ENCODE measurements at places on chromosomes 6 and 20. TPM values are rescaled to one million over a fixed set of nuclear protein-coding genes. Genes with fewer than 3 reads are reported as not detected.
A peak's percentile ranks its signal among the peaks of the same experiment; 100 is the strongest.

DNA sequence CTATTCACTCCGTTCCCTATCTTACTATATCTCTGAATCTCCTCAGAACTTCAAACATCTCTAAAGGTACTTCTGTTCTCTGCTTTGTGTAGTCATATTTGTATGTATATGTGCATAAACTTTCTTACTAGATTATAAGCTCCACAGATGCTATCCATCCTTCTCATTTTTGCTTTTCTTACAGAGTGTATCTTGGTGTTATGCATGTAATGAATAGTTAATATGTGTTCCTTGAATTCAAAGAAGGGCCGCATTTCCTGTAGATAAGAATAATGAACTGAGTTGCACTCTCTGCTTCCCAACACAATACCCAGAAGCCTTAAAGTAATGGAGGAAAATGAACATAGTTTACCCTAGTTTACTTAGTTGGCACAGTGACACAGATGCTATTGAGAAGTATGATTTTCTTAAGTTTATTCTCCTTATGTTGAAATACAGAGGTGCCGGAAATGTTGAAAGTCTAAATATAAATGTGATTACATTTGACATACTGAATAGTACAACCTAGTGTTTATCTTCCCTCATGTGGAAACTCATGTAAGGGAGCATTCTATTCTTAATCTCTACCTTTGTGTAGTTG, 6.0 kb downstream of the NUS1 start:
- no peak for DNase-seq

- DNase-seq = no peak
Measured at GRCh38 chr20:17833036-17833674, 133.4 kb downstream of the BANF2 start.

- DNase-seq = no peak
Measured at GRCh38 chr6:4889701-4890100, 113.5 kb downstream of the CDYL start.

GRCh38 chr20:1334761-1335160, 5.8 kb upstream of the SDCBP2 start:
- DNase-seq = no peak

The B3GAT2 gene
- total RNA-seq = not detected

- DNase-seq = no peak
Measured at GRCh38 chr6:12977806-12978205, 261.2 kb downstream of the PHACTR1 start.

GRCh38 chr6:53192682-53193188, 44.1 kb upstream of the GCM1 start:
- no peak for DNase-seq

GRCh38 chr6:5205035-5205507, 55.7 kb downstream of the LYRM4 start:
- DNase-seq = no peak

The OR2H2 gene
- not detected for total RNA-seq

The SLC26A8 gene
- not detected for total RNA-seq

DNA sequence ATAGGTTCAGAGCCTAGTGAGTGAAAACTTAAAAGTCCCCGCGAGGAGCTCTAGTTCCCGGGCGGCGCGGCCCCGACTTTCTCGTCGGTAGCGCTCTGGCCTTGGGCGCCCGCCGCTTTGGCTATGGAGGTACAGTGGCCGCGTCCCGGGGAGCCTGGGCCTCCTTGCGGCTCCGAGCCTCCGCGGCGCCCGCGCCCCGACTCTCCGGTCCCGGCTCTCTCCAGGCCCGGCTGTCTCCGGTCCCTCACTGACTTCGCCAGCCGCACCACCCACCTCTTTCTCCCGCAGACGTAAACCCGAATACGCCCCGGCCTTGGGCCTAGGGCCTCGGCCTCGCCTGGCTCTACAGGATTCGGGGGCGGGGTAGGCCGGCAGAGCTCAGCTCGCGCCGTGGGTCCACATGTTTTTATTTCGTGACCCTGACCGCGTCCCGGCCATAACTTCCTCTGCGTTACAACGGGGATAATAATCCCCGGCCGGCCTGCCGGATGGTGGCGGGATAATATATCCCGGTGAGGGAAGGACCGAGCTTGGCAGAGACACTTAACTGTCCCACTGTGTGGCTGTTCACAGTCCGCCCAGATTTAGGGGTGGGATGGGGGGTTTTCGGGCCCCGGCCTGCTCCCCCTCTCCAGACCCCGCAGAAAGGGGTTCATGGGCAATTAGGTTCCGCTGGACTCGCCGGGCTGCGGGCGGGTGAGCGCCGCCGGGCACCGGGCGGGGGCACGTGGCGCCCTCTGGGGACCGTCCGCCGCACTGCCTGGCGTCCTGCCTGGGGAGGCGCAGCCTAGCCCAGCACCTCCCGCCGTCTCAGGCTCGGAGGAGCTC, 10.0 kb upstream of the TBX18 start:
- DNase-seq = peak; percentile 73

DNA sequence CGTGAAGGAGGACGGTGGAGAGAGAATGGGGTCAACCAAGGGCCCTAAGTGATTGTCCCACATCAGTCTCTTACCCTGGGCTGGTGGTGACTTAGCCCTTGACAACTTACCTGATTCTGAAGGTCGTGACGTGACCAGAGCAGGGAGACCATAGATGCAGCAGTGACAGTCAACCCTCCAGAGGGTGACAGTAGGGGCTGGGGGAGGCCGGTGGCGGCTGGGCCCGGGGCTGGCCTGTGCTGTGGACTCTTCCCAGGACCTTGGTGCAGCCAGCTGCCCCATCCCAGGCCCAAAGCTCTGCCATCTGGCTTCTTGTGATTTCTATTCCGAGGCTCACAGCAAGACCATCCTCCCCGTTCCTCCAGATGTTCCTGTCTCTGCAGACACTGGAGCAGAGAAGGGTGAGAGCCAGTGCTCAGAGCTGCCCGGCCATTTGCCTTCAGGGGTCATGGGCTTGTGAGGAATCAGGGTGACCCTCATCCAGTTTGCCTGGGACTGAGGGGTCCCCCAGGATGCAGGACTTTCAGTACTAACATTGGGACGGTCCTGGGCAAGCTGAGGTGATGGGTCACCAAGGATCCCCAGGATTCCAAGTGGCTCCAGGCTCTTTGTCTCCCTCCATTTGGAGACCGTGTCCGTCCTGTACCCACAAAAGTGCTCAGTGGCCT, 36.0 kb downstream of the SUMO4 start:
- DNase-seq = no peak

The SLC2A10 gene
- 95.3 TPM for total RNA-seq

DNA sequence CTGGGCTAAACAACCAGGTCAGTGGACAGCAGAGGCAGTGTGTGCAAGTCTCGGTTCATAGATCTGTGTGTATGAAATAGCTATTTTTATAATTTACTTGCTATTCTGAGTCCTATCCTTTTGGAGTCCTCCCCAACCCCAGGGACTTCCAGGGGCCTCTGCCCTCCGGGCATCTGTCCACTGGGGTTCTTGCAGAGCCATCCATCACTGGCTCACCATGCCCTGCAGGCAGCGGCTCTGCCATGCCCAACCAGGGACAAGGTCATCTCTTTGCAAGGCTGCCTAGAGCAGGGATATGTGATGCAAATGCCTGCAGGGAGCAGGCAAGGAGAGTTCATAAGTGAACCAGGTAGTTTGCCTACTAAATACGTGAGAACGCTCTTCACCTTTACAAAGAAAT, 10.5 kb upstream of the BEND3 start:
- DNase-seq = no peak

GRCh38 chr20:49843770-49844380, 31.2 kb downstream of the SLC9A8 start:
- DNase-seq = no peak

DNA sequence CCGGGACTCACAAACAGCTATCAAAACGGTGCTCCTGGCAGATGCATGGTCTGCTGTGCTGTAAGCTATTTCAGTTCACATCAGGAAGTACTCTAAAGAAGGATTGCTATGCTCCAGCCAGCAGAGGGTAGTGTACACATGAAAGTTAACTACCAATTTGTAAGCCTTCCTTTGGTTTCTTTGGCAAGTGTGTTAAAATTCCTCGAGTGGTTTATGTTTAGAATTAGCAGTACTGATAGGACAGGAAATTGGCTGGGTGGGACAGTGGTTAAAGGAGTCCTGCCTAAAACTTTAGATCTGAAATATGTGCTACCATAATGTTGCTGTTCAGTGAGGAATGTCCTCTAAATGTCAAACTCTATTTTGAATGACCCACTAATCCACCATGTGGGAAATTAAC, 47.4 kb downstream of the TRMT11 start:
- peak; percentile 54 for DNase-seq

The SLC22A16 gene
- not detected for total RNA-seq

DNA sequence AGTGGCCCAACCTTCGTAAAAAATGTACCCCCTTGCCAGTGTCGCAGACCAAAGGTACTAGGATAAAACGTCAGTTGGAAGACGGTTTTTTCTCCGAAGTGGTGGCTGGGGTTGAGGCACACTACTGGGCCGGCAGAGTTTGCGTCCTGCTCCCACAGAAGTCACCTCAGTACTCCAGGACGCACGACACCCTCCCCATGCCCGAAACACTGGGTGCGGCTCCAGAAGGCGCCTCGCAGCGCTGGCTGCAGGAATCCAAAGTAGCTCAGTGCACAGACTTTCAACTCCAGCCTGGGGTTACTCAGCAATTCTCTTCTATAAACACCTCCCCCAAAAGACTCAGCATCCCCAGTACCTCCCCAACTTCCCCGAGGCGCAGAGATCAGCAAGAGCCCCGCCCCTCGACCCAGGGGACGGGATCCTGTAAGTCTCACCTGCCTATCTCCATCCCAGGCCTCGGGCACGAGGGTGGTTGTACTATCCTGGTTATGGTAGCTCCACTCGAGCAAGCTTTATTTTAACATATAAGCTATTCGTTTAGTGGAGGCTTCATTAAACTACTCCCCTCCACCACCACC, 88.2 kb downstream of the ZFP64 start:
- no peak for DNase-seq

- no peak for DNase-seq
Measured at GRCh38 chr6:47221565-47221964, 88.1 kb downstream of the TNFRSF21 start.

GRCh38 chr20:45279992-45280391, 25.6 kb upstream of the SLPI start:
- DNase-seq = no peak

GRCh38 chr6:50185006-50185405, 135.3 kb upstream of the DEFB112 start:
- no peak for DNase-seq

- no peak for DNase-seq
Measured at GRCh38 chr6:156199182-156199581, 578.0 kb upstream of the ARID1B start.

GRCh38 chr6:10141746-10142443, 273.0 kb downstream of the TFAP2A start:
- no peak for DNase-seq

GRCh38 chr20:8972963-8973705, 95.8 kb upstream of the PLCB4 start:
- no peak for DNase-seq

GRCh38 chr20:37179683-37180524, 556 bp upstream of the MROH8 start:
- DNase-seq = no peak

The ITPA gene
- 31.4 TPM for total RNA-seq

Measured in body of pancreas (tissue), 4 donors.